Brain microvascular endothelial cell (primary cell): ENCODE measurements at places on chromosomes 1 and 21.

- no peak for DNase-seq
Observed at GRCh38 chr1:99917214-99917613, 52.6 kb upstream of the SLC35A3 start.

DNA sequence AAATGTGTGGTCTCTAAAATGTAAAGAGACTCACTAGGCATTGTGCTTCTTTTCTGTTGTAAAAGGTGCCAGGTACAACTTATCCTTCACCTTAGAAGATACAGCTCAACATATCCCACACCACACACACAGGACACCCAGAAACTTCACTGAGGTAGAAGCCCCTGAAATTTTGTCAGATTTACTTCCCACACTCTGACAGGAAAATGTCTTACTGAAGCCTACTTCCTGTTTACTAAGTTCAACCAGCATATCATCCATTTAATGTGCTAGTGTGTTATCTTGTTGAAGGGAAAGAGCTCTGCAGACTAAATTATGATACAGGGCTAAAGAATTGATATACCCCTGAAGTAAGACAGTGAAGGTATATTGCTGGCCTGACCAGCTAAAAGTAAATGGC, 39.9 kb upstream of the INSL5 start:
- no peak for DNase-seq

GRCh38 chr1:37765916-37766664, 1.2 kb upstream of the EPHA10 start:
- no peak for DNase-seq

- DNase-seq, result no peak
Observed at GRCh38 chr1:87872692-87873091, 544.0 kb downstream of the LMO4 start.

- DNase-seq, result no peak
Observed at GRCh38 chr1:71908871-71909390, 373.4 kb downstream of the NEGR1 start.

- DNase-seq, result no peak
Observed at GRCh38 chr1:81974222-81974841, 173.6 kb downstream of the ADGRL2 start.

GRCh38 chr1:230157420-230158390, 90.7 kb downstream of the GALNT2 start:
- no peak for DNase-seq

DNA sequence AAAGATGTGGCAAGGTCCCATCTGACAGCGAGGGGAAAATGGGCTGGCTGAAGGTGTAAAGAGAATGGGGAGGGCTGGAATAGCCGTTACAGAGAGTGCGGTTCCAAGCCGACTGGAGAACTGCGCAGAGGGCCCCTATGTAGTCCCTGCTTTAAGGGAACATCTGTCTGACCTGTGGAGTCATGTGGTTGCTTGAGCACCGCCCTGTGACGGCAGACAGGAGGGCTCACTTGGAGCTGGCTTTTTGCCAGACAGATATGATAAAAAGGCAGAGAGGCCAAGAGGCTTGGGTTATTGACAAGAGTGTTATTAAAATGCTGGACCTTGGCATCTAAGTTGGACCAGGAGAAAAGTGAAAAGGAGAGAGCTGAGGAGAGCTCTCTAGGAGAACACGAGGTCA, 5.9 kb upstream of the PTPRF start:
- DNase-seq, result no peak

- no peak for DNase-seq
Observed at GRCh38 chr1:53081384-53082066, 19.5 kb downstream of the PODN start.

GRCh38 chr1:8448911-8449661, 131.2 kb downstream of the SLC45A1 start:
- no peak for DNase-seq

DNA sequence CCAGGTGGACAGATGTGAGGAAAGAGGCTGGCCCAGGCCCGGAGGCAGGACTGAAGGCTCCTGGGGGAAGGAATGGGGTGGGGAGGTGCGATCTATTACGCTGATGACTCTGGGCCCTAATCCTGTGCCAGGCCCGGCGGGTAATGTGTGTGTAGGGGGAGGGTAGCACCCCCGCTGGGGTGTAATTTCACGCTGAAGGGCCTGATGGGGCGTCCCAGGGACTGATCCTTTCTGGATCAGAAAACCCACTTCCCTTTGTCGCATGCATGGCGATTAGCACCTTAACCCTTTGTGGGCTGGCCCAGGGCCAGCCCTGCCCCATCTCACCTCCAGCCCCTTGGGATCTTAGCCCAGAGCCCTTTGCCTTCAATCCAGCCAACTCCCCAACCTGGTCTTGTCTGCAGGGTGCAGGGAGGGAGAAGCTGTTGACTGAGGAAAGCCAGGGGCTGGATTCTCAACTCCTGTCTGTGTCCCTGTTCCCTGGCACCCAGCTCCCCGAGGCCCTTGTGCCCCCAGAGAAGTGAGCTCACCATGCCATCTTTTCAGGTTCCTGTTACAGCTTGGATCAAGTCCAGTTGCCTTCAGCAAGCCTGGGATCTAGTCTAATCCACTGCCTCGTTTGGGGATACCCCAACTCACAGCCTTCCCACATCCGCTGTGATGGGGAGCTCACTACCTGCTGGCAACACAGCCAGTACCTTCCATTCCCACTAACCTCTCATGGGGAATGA, 26.0 kb downstream of the KNCN start:
- DNase-seq, result no peak

- DNase-seq, result no peak
Observed at GRCh38 chr1:209862391-209863356, 34.9 kb downstream of the UTP25 start.

DNA sequence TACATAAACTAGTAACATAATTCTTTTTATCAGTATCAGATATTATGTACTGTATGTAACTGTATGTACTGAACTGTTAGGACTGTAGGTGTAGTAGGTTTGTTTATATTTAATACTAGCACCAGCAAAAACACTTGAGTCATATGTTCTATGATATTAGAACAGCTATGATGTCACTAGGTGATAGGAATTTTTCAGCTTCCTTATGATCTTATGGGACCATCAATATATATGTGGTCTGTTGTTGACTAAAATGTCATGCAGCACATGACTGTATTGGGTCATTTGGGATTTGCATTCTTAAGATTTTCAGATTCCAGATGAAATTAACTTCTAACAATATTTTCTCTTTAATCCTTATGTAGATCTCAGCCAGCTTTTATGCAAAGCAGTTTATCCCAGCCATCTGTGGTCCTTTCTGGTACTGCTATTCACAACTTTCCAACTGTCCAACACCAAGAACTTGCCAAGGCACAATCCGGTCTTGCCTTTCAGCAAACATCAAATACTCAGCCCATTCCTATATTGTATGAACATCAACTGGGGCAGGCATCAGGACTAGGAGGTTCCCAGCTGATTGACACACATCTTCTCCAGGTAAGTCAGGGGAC, 38.3 kb upstream of the MYOCOS start:
- no peak for DNase-seq

DNA sequence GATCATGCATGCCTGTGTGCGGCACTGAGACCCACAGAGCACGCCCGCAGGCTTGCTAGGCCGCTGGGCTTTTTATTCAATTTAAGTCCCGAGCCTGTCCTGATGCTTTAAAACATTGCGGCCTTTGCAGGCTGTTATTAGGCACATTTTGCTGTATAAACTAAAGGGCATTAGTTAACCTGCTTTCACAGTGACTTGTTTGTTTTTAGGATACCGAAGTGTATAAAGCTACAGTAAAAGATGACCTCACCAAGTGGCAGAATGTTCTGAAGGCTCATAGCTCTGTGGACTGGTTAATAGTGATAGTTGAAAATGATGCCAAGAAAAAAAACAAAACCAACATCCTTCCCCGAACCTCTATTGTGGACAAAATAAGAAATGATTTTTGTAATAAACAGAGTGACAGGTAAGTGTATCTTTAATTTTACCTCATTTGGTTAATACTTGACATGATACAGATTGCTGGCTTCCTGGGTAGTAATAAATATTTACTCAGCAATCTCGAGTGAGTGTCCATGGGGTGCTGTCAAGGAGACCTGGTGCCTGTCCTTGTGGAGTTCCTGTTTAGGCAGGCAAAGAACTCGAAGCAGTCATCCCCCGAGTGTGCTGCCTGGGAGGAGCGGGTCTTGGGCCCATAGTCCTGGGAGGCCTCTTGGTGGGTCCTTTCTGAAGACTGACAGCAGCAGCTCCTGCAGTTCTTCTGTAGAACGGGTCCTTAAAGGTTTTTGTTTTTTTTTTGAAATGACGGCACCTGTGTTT, 40.1 kb downstream of the TRAPPC10 start:
- no peak for DNase-seq
